ENCODE measurements at places on chromosomes 12 and 14. TPM values are rescaled to one million over a fixed set of nuclear protein-coding genes. Genes with fewer than 3 reads are reported as not detected.
A peak's percentile ranks its signal among the peaks of the same experiment; 100 is the strongest.

RD3L gene
- not detected for total RNA-seq

- DNase-seq = no peak
Measured at GRCh38 chr14:22475381-22475780, 113.6 kb downstream of the DAD1 start.

GRCh38 chr14:25006961-25007795 is 42.8 kb downstream of the STXBP6 start:
- DNase-seq = no peak

CISTR gene
- not detected for total RNA-seq

DNA sequence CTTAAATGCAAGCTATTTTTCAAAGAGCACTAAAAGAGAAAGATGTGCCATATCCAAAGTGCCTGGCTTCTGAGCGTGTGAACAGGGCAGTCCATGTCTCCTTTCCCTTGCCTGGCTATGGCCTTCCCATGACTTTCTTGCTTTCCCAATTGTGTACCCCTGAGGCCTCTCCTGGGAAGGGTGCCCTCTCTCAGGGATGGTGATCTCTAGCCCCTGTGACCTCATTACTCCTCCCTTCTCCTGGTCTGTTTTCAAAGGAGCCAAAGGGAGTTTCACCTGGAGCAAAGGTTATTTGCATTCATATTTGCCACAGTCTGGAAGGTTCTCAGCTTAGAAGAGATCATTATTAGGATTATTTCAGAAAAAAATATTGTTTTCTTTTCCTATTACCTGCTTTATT is 429.4 kb upstream of the TMTC1 start:
- no peak for DNase-seq

GRCh38 chr12:52524241-52524897 is 4.2 kb upstream of the KRT5 start:
- peak; percentile 8 for DNase-seq

KRT82 gene
- total RNA-seq = not detected

GRCh38 chr14:29601616-29602015 is 326.0 kb downstream of the PRKD1 start:
- DNase-seq = no peak

GRCh38 chr12:2129076-2129475 is 76.3 kb downstream of the CACNA1C start:
- DNase-seq = no peak

FAM186B gene
- total RNA-seq = not detected

- no peak for DNase-seq
Measured at GRCh38 chr12:1529228-1529861, 65.0 kb downstream of the FBXL14 start.

DNA sequence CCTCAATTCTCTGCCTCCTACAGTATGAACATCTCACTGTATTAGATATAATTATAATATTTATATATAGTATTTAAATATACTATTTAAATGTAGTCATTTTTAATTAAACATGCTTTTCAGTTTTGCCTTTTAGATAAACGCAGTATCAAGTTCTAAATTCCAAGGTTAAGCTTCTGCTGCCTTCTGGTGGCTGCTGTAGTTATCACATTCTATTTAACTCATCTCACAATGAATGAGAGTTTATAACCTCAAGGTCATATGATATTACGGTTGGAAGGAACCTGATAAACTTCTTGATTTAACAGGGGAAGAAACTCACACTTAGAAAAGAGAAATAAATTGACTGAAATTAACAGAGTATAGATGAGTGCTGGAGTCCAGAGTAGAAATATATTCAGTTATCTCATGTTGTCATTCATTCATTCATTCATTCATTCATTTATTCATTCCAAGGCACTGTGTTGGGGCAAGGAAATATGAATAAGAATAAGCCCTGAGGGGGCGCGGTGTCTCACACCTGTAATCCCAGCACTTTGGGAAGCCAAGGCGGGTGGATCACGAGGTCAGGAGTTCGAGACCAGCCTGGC is 31.9 kb downstream of the GUCY2C start:
- DNase-seq = peak; percentile 25

FOXG1 gene
- total RNA-seq = not detected

DNA sequence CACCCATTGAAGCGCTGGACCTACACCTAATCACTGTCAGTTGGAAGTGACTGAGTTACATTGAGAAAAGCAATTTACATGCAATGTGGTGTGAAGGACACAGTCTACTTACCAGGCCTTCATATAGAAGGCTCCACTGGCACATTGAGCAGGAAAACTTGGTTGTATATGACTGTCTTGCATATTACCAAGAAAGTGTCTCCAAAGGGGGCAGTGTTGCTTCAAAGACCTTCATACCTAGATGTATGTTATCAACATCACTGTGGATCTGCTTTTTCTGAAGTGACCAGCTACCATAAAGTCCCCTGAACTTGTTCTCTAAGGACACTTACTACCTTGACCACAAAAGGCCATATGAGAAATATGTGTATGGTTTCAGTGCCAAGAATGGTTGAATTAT is 64.1 kb downstream of the NELL2 start:
- DNase-seq = peak; percentile 46

DNA sequence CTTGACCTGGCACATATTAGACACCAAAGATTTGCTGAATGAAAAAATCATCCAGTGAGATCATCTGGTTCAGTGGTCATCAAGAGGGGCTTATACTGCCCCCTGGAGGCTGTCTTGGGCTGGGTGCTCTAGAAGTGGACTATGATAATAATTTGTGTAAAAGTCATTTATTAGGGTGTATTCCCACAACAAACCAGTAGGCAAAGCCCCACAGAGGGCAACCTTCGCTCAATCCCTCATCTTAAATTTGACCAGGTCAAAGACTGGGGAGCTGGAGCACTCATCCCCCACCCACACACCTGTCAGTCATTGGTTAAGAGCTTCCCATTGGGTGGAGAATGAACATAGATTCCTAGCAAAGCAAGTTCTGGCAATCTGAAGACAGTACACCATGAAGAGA is 20.0 kb upstream of the FICD start:
- peak; percentile 34 for DNase-seq

GRCh38 chr12:70842942-70843341 is 77.6 kb downstream of the PTPRR start:
- DNase-seq = no peak

DNA sequence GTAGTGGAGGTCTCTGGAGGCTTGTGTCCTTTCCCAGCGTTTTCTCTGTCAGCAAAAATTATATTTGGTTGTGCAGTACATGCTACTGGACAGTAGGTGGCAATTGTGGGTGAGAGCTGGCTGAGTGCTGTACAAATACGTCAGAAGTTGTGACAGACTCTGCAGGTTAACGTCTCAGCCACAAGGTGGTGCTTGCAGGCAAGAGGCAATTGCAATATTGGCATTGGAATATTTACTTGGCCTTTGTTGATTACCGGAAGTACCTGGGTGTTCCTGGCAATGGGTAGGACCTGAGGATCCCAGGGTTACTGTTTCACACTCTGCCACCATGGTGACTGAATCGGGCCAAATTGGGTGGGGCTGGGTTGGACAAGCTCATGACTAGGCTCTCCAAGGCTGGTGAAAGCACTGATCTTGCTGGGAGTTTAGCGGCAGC is 333.9 kb upstream of the LMO3 start:
- DNase-seq = no peak

STYX gene
- total RNA-seq = 25.1 TPM

GRCh38 chr14:92914087-92914656 is 8.8 kb upstream of the CHGA start:
- DNase-seq = peak; percentile 52

GRCh38 chr12:80064269-80064668 is 35.1 kb upstream of the OTOGL start:
- DNase-seq = no peak

OR6C2 gene
- not detected for total RNA-seq

GRCh38 chr12:80756875-80757274 is 40.2 kb downstream of the MYF5 start:
- no peak for DNase-seq

DNA sequence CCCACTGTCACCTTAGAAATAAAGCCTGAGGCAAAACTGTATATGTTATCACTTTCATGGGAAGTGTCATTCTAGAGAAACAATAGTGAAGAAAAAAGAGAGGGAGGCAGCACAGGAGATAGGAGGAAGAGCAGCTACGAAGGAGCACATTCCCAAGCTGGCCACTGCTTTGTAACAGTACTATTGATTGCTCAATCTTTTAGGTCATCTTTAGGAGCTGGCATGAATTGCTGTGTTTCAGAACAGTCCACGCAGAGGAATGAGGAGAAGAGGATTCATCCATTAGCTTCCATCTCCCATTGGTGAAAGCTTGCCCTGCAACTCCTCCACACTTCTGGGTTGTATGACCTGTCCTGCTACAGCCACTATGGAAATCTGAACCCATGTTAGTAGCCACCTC is 372.5 kb upstream of the DDHD1 start:
- no peak for DNase-seq

- DNase-seq = no peak
Measured at GRCh38 chr14:90733139-90733808, 83.0 kb downstream of the TTC7B start.

DNA sequence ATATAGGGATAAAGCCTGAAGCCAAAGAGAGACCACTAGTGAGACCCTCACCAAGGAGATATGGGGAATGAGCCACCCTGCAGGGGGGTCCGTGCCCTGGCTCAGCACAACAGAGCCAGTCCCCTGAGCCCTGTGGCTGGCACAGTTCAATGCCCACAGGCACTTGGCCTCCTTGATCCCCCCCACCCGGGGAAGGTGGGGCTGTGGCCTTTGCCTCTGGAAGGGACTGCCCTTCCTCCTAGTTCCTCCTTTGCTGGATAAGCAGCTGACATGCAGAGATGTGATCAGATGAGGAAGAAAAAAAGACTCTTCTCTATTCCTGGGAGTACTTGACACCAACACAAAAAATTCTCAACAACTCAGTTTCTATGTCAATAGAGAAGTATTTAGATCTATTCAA is 19.9 kb downstream of the TTC7B start:
- DNase-seq = no peak

- no peak for DNase-seq
Measured at GRCh38 chr14:39554576-39554975, 122.3 kb upstream of the FBXO33 start.

SLC7A8 gene
- total RNA-seq = 0.76 TPM

SLC25A47 gene
- total RNA-seq = not detected

- no peak for DNase-seq
Measured at GRCh38 chr12:8080120-8080519, 2.0 kb upstream of the NECAP1 start.

DNA sequence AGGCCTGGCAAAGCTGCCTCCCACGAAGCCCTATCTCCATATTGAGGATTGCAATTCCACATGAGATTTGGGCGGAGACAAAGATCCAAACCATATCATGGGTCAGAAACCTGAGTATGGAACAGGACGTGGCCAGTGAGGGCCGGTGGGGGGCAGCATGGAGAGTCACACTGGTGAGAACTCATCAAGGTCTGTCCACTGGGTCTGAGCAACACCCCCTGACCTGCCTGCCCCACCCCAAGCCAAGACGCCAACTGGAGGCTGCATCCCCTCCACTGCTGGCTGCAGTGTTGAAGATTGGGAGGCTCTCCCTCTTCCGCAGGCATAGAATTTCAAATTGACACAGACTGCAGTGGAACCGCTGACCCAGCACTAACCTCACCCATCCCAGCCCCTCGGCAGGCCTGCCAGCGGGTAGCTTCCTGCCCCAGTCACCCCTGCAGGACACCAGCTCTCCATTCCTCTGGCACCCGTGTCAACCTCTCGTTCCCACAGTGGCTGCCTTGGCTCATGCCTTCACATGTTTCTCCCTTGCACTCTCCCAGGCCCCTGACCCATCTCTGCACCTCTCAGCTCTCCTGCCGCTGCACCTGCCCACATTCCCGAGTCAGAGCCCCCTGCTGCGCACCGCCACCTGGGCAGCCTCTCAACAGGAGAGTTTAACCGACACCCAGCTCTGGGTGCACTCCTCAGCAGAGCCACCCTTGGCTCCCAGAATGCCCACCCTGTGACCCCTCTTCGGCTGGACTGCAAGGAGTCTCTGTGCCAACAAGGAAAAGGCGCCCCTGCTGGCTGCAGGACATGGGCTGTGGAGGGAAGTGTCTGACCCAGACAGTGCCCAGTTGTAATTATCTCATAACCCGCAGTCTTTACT is 45.2 kb upstream of the PPP2R5C start:
- no peak for DNase-seq

DNA sequence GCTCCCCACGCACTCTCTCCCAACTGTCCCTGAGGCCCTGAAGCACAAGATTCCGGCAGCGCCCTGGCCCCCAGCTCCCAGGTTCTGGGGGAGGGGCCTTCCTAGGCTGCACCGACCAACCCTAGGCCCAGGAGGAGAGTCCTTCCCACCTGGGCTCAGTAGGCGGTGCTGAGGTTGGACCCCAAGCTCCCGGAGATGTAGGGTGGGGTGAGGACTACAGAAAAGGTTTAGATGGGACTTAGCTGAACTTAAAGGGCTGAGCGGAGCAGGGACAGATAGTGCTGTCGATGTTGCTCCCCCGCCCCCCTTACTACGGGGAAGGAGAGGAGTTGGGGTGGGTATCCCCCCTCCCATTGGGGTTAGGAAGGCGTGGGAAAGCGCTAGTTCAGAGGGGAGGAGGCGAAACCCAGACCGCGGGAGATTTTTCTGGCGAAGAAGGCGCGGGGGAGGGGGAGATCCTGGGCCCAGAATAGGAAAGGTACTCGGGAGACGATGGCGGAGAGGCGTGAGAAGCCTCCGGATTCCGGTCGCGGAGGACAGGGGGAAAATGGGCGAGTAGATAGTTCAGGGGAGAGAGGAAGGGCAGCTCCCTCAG is 4.2 kb upstream of the BAZ2A start:
- DNase-seq = no peak

DNA sequence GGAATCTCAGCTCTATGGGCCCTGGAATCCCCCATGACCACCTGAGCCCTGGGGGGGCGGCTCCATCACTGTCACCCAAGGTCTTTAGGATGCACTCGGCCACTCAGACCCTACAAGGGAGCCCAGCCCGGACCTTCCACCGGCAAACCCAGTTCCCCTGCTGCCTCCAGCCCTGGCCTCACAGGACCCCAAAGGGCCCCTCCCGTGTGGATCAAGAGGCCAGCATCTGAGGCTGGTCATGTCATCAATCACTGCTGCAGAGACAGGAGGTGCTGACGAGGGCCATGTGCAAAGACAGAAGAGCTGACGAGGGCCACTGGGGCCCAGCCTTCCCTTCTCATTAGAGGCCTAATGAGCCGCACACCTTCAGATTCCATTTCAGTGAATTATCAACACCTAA is 39.0 kb upstream of the SFSWAP start:
- DNase-seq = no peak

GRCh38 chr12:42969355-42969754 is 379.8 kb upstream of the PRICKLE1 start:
- no peak for DNase-seq

DNA sequence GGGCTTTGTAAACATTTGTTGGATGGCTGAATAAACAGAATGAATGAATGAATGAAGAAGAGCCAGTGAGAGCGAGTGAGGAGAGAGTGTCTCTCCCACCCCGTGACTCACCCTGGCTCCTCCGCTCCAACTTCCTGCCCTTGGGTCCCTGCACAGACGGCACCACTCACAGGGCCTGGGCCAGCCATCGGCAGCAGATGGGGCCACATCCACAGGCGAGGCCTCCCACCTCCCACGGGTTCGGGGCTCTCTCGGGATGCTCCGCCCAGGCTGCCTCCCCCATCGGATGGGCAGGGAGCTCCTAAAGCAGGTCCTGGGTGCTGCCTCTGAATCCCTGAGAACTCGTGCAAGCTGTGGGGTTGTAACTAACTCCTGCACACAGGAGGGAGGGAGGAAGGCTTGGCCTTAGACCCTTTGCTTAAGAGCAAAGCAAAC is 41.3 kb downstream of the CCNK start:
- no peak for DNase-seq

GRCh38 chr14:102517392-102518062 is 8.0 kb upstream of the ANKRD9 start:
- no peak for DNase-seq

SDR9C7 gene
- total RNA-seq = not detected

GRCh38 chr12:69689638-69690037 is 9.5 kb downstream of the BEST3 start:
- DNase-seq = no peak

GRCh38 chr14:36550899-36551298 is 30.9 kb upstream of the NKX2-1 start:
- no peak for DNase-seq
